ENCODE measurements at places on chromosomes 6 and 20.

DNA sequence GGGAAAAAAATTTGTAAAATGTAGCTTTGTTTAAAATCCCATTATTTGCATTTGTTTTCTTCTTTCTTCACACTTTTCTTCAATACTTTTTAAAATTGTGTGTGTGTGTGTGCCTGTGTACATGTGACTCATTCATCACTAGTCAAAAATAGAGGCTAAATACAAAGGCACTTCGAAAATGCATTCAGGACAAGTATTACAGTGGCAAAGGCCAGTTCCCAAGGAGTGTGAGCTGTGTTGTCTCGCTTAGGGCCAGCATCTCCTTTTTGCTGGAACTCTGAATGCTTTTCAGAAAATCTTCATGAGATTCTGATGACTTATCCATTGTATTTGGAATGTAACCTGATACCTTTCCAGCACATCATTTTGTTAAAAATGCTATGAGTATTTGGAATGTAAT, 288.5 kb upstream of the CNR1 start:
- DNase-seq, result no peak

DNA sequence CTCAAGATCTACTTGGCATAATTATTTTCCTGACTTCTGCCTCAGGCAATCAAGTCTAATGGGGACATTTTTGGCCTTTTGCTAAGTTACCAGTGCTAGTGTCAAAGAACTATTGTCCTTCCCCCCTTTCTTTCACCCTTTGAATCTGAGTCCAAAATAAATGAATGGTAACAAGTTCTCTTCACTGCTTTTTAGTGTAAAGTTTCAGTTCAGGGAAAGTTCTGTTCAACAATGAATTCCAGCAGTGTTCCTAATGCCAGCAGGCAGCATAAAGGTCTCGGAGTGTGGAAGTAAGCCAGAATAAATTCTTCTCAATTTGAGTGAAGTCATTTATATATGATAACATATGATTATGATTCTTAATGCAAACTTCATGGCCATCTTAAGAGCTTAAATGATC, 20.8 kb upstream of the TSPYL1 start:
- no peak for DNase-seq

DNA sequence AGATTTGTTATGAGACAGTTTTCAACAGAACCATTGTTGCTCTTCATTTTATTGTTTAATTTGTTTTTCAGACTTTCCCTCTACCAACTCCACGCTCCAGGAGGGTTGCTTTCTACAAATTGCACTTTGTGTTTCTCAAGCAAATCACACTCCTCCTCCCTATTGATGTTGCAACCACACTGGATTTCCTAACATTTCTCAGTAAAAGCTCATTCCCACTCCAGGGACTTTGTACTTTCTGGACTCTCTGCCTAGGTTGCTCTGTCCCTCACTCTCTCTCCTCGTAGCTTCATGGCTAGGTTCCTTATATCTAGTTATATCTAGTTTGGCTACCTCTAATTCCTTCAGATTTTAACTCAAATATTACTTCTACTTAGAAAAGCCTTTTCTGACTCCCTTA, 20.3 kb downstream of the PGK2 start:
- no peak for DNase-seq

DNA sequence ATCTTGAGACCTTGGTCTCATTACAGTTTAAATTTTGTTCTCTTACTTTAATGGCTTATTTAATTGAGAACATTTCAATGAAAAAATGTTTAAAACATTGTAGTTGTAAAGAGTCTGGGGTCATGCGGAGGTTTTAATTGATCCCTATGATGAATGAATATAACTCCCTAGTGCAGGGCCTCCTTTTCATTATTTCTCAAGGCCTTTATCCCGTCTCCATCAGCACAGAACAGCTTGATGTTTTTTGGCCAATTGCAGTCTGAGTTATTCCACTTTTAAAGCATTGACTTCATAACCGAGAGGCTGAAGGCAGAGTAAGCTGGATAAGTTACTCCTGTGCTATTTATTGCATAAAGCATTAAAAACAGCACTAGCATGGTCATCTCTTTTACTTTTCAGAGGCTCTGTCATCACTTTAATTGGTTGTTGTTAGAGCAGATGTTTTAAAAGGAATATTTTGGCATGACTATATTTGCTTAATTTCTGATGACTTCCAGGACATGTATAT, 83.4 kb downstream of the DTD1 start:
- no peak for DNase-seq

- no peak for DNase-seq
Measured at GRCh38 chr20:41082306-41082705, 53.7 kb downstream of the TOP1 start.

DNA sequence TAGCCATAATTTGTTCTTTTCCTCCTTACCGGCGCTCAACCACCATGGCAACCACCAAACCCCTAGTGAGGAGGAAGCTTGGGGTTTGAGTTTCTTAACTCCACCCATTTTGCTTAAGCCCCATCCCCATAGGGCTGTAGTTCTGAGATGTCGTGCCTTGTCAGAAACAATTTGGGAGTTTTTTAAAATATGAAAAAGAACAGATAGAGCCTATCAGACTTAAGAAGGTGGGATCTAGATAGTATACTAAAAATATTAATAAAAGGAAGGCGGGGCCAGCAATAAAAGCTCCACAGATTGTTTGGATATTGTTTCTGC, 5.6 kb downstream of the BRD2 start:
- DNase-seq, result no peak

GRCh38 chr6:44386929-44387345, 569 bp upstream of the CDC5L start:
- no peak for DNase-seq

DNA sequence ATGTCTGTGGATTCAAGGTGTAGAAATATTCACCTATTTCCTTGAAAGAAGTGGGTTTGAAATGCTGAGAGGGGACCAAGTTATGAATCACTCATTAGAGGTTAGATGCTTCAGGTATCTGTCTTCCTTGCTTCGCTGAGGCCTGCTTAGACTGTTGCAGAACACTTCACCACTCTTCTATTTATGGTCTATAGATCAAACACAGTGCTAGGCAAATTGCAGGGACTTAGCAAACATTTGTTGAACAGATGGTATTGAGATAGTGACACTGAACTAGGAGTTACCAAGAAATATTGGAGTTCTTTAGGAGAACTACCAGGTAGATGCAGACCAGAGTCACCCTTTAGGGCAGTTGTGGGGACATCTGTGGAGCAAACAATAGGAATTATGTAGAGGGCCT, 123.8 kb downstream of the RFPL4B start:
- no peak for DNase-seq

DNA sequence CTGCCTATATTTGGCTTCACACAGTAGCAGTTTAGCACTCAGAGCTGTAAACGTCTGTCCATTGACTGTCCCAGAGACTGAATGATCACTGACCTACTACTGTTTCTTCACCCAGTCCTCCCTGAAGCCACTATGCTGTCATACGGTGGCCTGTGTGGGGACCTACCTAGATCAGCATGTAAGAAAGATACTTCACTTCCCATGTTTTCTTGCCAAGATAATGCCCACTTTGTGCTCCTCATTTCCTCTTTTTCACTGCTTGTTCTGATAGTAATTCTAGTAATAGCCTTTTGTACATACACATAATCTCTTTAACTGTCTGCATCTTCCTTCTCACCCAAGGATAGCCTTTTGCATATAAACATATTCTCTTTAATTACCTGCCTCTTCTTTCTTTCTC, 109.9 kb upstream of the TIAM2 start:
- DNase-seq, result no peak

All from stimulated activated CD8-positive, alpha-beta memory T cell treated with anti-CD3 and anti-CD28 coated beads, Interleukin-15, amount 100 ng/mL, for 24 hours (primary cell).